ENCODE measurements at places on chromosomes 2 and 18.

DNA sequence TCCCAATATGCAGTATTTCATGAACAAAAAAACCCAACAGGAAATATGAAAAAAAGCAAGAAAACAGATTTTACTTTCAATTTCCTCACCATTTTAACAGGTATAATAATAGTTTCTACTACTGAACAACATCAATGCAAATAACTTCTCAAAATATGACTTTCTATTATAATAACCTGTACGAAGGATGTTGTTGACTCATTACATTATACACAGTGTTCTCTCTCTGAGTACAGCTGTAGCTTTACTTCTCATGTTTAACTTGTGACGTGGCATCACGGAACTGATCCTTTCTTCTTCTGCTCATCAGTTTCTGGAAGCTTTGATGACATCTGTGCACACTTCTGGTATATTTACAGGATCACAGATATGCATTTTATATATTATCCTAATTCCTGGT, 40.0 kb downstream of the FAM228A start:
- no peak for DNase-seq

- no peak for DNase-seq
Observed at GRCh38 chr2:101264360-101264939, 11.8 kb downstream of the CNOT11 start.

GRCh38 chr2:10550206-10551001, 102.3 kb upstream of the ODC1 start:
- DNase-seq: no peak

DNA sequence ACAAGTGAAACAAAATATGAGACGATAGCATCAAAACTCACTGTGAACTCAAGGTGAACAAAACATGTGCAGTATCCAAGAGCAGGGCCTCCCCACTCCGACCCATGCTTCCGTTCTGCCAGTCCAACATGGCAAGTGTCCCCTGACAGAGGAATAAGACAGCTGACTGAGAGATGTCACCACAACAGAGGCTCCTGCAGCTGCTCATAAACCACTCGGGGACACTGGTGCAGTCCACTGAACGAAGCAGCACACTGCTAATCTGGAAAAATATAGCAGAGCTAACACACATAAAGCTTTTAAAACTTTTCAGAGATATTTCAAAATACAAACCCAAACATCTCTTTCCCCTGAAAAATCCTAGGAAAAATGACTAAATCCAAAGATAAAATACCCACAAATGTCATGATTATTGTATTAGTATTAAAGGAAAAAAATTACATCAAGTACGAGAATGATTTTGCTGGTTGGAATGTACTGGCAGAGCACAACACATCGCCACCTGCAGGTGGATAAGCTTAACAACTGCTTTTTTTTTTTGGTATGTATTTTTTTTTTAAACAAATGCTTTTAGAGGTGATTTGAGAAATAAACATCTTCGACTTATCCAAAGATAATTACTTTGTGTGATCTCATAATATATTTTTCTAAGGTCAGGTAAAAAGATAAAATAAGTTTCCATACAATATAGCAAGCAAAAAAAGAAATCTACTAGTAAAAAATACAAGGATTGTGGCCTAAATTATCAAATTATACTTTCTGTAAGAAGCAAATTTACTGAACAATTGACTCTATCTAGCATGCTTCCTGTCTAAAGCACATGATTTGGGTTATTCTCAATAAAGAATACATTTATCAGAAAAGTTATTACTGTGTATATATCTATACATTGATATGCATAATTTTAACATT, 18.6 kb downstream of the THADA start:
- DNase-seq: peak; percentile 73

DNA sequence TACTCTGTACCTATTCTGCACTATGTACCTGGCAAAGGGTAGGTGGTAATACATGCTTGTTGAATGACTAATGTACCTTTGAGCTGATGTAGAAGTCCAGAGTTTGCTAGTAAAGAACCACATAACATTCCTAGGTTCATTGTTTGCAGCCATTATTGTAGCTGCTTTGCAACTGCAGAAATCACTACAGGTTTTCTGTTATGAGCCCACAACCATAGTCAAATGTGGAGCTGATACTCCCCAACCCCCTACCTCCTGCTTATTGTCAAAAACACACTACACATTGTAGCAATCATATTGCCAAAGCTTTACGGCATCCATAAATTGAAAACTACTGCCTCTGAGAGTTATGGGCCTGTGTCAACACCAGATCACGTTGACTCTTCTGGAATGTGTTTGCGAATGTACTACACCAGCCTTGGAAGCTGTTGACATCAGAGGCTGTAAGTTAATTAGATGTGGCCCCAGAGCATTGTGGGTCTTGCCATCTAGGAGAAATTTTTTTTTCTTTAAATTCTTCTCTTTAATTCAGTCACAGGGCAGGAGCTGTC, 187.0 kb downstream of the AGPS start:
- DNase-seq: no peak

DNA sequence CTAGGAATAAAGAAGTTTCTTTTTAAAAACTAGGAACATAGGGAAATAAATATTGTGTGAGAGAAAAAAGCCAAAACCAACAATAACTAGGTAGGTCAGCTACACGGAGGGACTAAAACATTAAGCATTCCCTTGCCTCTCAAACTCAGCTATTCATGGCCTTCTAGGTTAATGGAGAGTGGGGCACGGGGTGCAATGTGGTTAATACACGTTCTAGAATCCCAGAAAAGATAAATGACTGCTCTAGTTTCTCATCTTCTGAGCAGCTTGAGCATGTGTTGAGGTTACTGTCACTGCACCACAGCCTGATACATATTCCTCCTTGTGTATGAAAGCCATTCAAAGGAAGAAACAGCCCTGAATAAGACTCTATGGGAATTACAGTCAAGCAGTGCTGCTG, 31.4 kb downstream of the SLC8A1 start:
- DNase-seq: no peak

- DNase-seq: no peak
Observed at GRCh38 chr2:143226714-143227541, 97.7 kb downstream of the ARHGAP15 start.

DNA sequence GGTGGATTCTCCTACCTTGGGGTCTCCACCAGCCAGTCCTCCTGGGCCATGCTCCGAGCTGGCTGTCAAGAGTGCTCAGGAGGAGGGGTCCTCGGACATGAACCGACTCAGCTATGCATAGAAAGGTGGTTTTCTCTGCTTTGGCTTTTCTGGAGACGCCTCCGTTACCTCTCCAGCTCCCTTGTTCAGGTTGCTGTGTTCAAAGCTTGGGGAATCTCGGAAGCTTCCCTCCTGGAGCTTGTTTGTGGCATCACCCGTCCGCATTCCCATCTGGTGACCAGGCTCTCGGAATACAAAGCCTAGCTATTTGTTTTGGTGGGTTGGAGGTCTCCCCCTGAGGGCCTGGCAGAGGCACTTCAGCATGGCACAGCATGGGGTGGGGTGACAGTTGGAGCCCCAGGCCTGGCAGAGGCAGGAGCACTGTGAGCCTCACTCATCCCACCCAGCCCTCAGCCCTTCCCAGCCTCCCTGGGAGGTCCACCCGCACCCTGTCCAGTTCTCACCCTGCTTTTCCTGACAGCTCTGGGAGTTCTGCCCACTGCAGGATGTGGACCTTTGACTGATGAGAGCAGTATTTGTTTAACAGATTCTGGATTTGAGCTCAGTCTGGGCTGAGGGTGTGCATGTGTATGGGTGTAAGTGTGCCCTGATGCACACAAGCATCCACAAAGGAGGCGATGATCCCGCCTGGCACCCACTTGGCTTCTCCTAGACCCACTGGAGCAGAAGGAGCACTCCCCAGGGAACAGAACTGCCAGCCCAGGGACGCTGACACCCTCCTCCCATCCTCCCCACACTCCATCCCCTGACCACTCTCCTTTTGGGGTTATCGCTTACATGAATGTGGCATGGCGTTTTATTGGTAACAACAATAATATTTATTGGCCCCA, 107.3 kb upstream of the HS6ST1 start:
- DNase-seq: no peak

DNA sequence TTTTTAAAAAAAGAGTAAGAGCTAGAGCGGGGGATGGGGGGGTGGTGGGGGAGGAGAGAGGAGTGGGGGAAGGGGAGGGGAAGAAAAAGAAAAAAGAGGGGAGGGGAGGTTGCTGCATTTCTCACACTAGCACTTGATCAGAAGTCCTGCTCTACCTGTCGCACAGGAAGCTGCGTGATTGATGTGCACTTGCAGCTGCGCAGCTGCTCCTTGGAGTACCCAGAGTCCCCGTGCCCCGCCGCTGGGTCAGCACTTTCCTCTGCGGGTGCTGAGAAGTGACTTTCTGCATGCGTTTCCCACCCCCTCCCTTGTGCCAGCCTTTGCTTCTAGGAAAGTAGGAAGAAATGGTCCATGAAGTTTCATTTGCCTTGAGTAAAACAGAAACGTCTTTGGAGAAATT, 297.3 kb downstream of the ETAA1 start:
- DNase-seq: no peak

DNA sequence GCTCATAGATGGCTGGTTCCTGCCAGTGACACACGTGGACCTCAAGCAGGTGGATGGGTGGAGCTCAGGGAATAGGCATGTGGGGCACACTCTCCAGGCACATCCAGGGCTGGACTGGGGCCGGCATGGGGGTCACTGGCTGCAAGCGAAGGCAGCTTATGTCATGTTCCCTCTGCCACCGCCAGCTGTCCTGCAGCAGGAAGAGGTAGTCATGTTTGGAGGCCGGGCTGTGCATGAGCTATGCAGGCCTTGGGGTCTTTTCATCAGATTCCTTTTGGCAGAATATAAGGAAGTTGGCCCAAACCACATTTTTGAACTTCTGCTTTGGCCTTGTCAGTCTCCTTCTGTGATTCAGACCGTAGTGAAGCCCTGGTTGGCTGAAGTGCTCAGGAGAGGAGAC, 61.5 kb downstream of the AGAP1 start:
- no peak for DNase-seq

DNA sequence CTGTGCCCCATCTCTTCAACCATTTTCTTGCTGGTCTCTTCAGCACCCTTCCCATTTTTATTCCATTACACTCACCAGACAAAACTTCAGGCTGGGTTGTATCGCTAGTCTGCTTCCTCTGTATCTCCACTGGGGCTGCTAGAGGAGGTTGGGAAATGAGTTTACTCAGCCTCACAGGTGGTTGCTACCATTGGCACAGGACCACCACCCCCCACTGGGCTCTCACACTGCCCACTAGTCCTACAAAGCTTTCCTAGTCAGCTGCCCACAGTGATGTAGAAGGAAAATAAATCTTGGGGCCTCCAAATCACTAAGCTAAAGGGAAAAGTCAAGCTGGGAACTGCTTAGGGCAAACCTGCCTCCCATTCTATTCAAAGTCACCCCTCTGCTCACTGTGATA, 12.3 kb upstream of the IL1B start:
- DNase-seq: no peak

- DNase-seq: no peak
Observed at GRCh38 chr2:152674334-152674733, 42.9 kb downstream of the PRPF40A start.

All from NCI-H2171 treated with DMSO at 0.1 percent for 48 hours (cell line).